ENCODE measurements at places on chromosomes 16 and 17.

- DNase-seq: no peak
These were observed 14.9 kb downstream of the CCDC182 start for GRCh38 chr17:57730026-57730701.

DNA sequence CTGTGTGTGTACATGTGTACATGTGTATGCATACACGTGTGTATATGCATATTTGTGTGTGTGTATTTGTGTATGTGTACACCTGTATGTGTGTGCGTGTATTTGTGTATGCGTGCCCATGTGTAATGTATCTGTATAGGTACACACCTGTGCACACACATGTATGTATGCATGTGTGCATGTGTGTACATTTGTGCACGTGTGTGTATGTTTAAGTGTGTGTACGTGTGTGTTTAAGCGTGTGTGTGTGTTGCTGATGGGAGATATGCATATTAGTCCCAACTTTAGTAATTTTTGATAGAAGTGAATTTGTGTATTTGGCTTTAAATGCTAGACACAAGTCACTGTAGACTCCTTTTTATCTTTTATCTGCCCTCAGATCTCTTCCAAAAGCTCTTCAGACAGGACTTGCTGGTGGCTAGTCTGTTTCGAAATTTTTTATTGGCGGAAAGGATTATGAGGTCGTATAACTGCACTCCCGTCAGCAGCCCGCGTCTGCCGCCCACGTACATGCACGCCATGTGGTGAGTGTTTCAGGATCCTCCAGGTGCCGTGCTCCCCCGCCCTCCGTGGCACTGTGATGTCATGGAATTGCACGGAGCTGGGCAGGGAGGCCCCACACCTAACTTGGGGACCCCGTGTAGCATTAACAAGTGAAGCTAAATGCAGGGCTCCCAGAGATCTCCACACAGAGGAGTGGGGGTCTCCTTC, 168.8 kb upstream of the CHMP6 start:
- no peak for DNase-seq

DNA sequence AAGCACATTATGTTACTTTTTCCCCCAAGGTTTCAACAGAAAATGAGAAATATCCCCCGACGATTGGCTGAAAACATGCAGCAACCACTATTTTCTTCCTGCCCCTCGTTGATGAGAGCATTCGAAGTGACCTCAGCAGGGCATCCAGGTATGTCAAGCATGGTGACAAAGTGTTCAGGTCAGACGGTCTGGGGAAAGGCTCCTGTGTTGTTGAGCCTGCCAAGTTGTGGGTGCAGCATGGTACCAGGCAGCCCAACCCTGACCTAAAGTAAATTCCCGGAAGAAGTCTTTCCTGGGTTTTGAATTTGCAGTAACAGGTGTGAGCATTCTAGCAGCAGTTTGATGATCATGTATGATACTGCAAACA, 51.7 kb upstream of the SEC14L1 start:
- peak; percentile 21 for DNase-seq

- DNase-seq: peak; percentile 44
These were observed 16.1 kb downstream of the PLK1 start for GRCh38 chr16:23694644-23695373.

- DNase-seq: peak; percentile 43
These were observed 14.6 kb downstream of the SMTNL2 start for GRCh38 chr17:4598776-4599504.
